ENCODE measurements at places on chromosomes 13 and 19.

DNA sequence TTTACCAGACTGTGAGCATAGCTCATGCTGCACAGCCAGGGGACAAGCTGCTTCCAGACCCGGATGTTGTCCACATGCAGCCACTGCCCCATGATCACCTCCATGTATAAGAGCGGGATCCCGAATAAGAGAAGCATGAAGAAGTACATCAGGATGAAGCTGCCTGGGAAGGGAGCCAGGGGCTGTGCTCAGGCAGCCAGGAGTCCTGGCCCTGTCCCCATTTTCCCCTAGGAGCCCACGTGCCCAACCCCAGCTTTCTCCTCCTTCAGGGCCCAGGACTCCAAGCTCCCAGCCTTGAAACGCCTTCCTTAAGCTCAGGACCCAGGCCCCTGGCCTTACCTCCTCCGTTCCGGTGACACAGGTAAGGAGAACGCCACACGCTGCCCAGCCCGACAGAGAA is 69.3 kb downstream of the SLC6A16 start:
- DNase-seq = no peak

- DNase-seq = no peak
These were observed 21.6 kb downstream of the VASP start for GRCh38 chr19:45528744-45529419.

DNA sequence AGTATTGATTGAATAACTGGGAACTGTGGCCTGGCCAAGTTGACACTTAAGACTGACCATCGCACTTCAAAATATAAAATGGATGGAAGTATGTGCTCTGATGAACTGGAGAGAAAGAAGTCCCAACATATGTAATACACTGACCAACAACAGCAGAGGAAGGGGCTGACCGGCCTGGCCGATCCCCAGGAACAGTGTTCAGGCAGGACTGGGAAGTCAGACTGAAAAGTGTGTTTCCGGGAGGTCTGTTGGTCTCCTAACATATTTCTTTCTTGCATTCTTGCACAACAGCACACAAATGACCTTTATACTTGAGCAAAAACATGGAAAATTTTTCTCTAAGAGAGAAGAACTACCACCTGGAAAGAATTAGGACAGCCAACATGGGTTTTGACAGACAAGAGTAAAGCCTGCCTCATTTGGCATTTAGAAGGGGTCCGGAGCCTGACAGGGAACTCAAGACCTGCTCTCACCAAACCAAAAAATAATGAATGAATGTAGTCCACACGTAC is 297.8 kb downstream of the OXGR1 start:
- no peak for DNase-seq

- no peak for DNase-seq
These were observed 701.4 kb downstream of the FGF9 start for GRCh38 chr13:22372261-22372660.

DNA sequence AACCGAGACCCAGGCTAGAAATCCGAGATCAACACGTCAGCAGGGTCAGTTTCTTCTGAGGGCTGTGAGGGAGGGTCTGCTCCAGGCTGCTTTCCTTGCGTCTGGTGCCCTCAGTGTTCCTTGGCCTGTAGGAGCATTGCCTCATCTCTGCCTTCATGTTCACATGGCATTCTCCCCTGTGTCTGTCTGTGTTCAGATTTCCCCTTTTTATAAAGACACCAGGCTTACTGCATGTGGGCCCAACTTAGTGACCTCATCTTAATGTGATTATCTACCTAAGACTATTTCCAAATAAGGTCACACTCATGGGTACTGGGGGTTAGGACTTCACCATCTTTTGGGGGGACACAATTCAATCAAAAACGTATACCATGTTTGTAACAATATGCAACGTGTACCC is 57.2 kb upstream of the C1QTNF9 start:
- DNase-seq = no peak

- DNase-seq = no peak
These were observed 906.3 kb downstream of the PCDH9 start for GRCh38 chr13:66323745-66324347.

- DNase-seq = no peak
These were observed at the start of gene SIGLEC6 for GRCh38 chr19:51531349-51532315. SIGLEC6 (minus strand) TSS chr19:51531670; CDS start chr19:51531648, 22 bp downstream.

DNA sequence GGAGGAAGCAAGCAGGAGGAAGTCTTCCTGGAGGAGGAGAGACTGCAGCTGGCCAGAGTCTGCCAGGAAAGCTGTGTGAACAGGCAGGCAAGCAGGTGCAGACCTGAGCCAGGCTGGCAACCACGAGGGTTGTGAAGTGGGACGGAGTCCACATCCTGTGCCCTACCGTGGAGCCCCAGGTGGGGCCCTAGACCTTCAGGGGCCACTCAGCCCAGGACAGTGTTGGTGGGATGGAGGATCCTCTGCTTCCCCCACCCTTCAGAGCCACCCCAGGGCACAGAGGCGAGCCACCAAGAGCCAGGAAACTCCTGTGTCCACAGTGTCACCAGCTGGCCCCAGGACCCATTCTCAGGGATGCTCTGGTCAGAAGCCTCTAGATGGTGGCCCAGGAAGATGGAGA is 8.4 kb upstream of the VSTM2B start:
- no peak for DNase-seq

GRCh38 chr13:94620286-94620896 is 18.7 kb downstream of the GPR180 start:
- DNase-seq = no peak

DNA sequence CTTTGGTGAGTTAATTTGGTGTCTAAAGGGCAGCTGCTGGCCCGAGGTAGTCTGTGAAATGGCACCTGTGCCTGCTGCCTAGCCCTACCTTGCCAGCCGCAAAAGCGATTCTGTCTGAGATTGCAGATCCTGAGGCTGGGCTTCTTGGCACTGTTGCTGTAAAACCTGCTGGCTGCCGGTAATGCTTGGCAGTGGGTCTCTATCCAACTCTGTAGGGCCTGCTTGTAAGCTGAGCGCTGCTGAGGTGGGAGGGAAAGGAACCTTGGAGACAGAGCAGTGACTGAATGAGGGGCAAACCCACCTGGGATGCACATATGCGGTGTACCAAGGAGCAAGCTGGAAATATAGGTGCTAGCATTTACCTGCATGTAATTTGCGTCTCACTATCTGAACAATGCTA is 11.7 kb downstream of the LCP1 start:
- DNase-seq = no peak

GRCh38 chr13:111898956-111899713 is 167.8 kb upstream of the SOX1 start:
- DNase-seq = no peak

- no peak for DNase-seq
These were observed 30.6 kb downstream of the DPF1 start for GRCh38 chr19:38193445-38193844.

DNA sequence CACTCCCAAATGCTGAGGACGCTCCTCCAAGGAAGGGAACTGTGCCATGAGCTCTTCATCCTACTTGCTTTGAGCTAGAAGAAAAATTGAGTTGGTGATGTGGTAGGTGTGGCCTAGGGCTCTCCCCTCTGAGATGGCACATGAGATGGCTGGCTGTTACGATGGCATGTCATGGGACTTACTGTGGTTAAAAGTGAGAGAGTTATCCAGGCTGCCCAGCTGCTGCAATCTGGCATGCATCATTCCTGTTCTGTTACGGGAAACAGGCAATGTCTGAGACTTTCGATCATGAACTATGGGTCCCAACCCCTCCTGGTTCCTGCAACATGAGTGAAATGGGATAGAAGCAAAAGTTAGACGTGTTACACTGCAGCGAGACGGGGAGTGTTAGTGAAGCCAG is 93.3 kb upstream of the SLC15A1 start:
- DNase-seq = no peak

- no peak for DNase-seq
These were observed 445.3 kb downstream of the FOXO1 start for GRCh38 chr13:40221131-40221459.

GRCh38 chr19:10100163-10100785 is 2.2 kb downstream of the ANGPTL6 start:
- DNase-seq = no peak

DNA sequence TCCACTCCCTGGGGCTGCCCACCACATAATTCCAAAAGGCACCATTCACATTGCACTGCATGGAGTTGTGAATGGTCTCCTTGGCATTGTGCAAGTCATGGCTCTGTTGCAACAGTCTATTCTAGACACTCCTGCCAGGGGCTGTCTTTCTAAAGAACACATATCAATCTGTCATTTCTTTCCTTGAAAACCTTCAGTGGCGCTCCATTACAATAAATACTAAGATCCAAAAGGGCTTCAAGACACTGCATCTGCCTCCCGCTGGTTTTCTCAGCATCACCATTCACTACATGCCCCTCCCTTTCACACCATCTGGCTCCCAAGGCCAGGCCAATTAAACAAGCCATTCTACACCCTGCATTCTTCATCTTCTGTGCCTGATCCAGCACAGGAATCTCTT is 32.2 kb upstream of the TM9SF2 start:
- no peak for DNase-seq

GRCh38 chr13:49569993-49570689 is 15.2 kb downstream of the RCBTB1 start:
- DNase-seq = no peak

DNA sequence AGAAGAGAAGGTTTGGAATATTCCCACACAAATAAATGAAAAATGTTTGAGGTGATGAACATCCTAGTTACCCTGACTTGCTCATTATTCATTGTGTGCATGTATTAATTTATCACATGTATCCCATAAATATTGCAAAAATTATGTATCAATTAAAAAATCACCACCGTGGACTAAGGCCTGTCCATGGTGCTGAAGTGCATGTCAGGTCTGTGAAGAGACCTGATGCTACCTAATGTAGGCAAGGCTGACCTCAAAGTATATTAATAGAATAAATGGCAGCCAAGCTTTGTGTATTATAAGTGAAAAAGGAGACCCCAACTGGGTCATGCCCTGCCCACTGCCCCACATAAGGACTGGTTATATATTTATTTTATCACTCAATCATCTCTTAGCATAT is 34.4 kb upstream of the ZNF835 start:
- DNase-seq = no peak

GRCh38 chr13:28655561-28655960 is 3.4 kb upstream of the POMP start:
- no peak for DNase-seq

DNA sequence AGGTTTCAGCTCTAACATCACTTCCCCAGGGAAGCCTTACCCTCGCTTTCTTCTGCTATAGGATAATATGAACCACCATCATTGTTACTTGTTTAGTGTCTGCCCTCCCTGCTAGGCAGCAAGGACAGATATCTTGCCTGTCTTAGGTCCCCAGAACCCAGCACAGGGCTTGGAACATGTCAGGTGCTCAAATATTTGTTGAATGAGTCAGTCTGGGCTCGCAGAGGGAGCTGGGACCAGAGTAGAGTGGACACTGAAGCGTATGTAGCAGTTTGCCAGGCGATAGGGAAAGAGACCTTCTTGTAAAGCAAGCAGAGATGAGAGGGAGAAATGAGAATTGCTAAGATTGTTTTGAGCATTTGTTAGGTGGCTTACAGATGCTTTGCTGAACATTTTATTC is 11.7 kb downstream of the BCKDHA start:
- DNase-seq = no peak

DNA sequence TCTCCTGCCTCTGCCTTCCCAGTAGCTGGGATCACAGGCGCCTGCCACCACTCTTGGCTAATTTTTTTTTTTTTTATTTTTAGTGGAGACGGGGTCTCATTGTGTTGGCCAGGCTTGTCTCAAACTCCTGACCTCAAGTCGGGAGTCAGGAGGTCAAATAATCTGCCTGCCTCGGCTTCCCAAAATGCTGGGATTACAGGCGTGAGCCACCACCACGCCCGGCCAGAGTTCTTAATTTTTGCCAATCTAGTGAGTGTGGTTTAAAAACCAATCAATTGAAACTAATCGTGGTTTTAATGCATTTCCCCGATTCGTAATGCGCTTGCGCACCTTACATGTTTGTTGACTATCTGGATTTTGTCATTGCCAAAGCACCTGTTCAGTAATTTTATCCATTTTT is 37.0 kb downstream of the SKA3 start:
- DNase-seq = no peak

GRCh38 chr13:106417467-106418110 is 117.9 kb downstream of the EFNB2 start:
- no peak for DNase-seq
